ENCODE measurements at places on chromosomes 5 and 9.

DNA sequence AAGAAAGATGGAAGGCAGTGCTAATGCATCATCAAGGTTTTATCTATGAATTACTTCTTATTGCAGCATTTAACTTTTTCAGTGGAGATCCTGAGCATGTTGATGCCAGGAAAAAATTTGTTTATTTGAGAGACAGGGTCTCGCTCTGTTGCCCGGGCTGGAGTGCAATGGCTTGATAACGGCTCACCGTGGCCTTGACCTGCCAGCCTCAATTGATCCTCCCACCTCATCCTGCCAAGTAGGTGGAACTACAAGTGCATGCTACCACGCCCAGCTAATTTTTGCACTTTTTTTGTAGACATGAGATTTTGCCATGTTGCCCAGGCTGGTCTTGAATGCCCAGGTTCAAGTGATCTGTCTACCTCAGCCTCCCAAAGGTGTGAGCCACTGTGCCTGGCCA, 47.2 kb downstream of the AOPEP start:
- DNase-seq, result no peak

DNA sequence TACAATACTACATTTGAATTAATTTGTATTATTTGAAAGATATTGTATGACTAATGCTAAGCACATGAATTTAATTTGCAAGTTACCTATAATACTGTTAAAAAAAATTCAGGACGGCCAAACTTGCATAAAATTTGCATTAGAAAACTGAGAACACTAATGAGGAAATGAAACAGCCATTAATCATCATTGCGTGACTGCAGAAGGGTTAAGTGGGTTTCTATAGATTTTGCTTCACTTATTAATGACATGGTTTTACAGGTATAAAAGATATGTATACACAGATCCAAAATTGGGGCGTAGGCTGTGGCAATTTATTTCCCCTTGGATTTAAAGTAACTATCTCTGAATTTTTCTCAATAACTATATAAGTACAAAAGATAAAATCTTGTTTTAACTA, 882.6 kb downstream of the PTPRD start:
- no peak for DNase-seq

DNA sequence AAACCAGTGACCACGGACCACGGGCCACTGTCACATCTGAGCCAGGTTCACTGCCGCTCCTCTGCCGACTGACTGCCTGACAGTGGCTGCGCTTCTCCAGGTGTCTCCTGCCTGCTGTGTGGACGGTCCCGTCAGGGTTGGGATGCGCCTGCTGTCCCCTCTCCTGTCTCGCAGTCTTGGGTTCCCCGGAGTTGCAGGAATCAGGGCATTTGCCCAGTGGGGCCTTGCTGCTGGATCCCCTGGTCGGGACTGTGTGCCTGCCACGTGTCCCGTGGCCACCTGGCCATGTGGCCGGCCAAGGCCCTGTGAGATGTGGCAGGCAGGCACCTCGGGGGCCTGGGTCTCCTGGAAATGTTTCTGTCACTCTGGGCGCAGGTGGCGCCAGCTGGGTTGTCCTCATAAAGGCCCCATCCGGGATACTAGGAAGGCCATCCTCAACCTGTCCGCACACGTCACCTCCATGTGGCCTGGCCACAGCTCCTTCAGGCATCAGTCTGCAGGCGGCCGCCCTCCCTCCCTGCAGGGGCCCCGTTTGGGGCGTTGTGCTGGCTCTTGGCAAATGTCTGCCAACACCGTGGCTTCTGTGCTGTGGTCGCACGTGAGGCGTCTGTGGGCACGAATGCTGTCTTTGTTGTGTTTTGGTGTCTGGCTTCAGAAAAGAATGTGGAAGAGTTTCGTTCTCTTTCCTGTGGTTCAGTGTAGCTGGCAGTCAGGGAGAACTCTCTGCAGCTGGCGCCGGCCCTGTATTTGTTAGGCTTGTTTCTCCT, 6.4 kb upstream of the TOR4A start:
- DNase-seq, result no peak

DNA sequence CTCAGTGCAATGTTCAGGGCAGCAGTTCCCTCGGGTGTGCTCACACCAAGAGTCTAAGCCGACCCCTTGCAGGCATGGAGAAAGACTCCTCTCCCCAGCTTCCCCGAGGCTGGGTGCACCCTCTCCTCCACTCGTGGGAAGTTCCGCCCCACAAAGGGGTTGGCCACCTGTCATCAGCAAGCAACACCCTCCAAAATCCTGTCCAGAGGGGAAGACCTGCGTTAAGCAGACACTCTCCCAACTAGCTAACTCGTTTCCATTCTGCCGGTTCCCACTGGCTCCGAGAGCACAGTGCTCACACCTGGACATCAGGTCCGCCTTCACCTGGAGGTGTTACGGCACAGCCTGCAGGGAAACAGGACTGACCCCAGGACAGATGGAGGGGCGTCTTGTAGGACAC, 117.9 kb upstream of the IRX4 start:
- DNase-seq, result peak; percentile 46

GRCh38 chr9:68932458-68932857, 81.5 kb downstream of the PRKACG start:
- no peak for DNase-seq

- no peak for DNase-seq
Measured at GRCh38 chr5:150146862-150147601, 8.6 kb downstream of the PDGFRB start.

GRCh38 chr5:65730910-65731309, 8.9 kb downstream of the NLN start:
- no peak for DNase-seq

- DNase-seq, result peak; percentile 85
Measured at GRCh38 chr9:127763918-127764384, 14.5 kb downstream of the SH2D3C start.

- DNase-seq, result no peak
Measured at GRCh38 chr5:35954175-35954574, 15.8 kb upstream of the CAPSL start.

Data from cardiac septum (tissue), 1 donor.